ENCODE measurements at places on chromosomes 5 and 9.
A peak's percentile ranks its signal among the peaks of the same experiment; 100 is the strongest.

- DNase-seq: no peak
These were observed 50.4 kb upstream of the RGMB start for GRCh38 chr5:98723061-98723460.

DNA sequence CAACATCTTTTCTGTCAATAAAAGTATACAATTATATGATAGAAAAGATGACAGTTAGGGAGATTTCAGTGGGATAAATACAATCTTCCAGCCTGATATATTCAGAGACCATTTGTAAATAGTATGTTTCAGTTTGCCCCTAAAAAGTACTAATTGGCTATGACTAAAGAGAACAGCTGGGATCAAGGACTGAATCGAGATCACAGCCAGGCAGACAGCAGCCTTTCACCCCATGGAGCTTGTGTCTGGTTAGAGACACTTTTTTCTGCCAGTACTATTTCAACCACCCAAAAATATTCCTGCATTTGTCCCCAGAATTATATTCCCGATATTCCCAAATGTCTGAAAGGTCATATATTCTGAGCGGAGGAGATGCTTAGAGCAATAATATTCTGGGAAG lies 577.3 kb upstream of the TLE4 start:
- DNase-seq: no peak

DNA sequence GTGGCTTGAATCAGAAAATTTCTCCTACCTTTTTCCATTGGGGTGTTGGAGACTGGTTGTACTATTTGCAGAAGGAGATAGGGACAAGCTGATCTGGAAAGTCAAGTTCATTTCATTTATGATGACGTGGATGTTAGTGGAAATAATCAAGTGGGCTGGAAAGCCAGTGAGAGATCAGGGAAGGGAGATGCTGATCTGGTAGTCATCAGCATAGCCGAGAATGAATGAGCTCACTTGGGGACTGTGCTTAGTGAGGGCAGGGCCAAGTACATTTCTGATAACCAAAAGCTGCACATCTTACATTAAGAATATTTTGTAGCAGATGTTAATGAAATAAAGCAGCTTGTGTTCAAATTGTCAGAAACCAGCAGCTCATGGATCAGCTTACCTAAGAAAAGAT lies 12.1 kb downstream of the MAN2A1 start:
- DNase-seq: no peak

DNA sequence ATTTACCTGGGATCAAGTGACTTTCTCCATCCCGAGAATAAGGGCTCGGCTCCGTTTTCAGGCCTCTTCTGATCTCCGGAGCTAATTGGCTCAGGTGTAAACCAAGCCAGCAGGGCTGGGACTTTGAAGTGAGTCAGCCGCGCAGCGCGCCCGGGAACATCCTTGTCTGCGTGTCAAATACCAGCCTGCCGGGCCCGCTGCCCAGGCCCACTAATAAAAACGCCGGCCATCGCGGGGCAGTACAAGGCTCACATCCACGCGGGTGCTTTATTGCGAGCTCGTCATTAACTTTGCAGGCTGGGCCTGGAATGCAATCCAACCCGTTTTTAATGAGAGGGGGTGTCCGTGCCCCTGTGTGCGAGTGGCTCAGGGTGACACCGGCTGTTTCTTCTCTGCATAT lies 416.8 kb downstream of the IRX2 start:
- no peak for DNase-seq

DNA sequence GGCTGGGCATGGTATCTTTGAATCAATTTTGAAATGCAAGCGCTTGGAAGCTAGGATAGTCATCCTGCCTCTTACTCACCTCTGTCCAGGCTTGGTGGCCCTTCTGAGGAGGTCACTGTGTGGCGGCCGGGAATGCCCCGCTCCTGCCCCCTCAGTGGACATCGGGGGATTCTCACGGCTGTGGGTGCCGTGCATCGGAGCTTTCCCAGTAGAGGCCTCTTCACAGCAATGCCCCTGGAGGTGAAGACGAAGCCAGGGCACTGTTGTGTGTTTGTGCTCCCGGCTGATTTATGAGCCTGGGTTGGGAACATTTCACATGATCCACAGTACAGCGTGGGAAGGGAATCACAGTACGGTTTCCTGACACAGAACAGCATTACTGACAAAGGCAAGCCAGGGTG lies 147.5 kb downstream of the NXNL2 start:
- DNase-seq: no peak

DNA sequence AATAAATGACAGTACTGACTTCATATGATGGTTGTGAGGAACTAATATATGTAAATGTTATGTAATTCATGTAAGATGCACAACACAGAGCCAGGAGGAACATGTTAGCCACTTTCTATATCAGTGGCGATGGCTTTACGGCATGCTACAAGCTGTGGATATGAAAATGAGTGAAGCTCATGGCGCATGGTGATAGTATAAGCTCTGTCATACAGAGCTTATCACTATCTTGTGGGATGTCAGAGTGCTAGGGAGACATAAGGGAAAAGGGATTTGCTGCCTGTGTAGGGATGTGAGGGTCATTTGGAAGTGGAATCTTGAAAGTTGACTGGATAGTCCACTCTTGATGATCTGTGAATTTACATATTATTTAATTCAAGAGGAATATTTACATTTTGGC lies 13.6 kb downstream of the CPEB4 start:
- no peak for DNase-seq

- DNase-seq: peak; percentile 62
These were observed 500.0 kb downstream of the DIRAS2 start for GRCh38 chr9:90142580-90142979.

- no peak for DNase-seq
These were observed 46.9 kb upstream of the CTNNAL1 start for GRCh38 chr9:109060191-109060590.

DNA sequence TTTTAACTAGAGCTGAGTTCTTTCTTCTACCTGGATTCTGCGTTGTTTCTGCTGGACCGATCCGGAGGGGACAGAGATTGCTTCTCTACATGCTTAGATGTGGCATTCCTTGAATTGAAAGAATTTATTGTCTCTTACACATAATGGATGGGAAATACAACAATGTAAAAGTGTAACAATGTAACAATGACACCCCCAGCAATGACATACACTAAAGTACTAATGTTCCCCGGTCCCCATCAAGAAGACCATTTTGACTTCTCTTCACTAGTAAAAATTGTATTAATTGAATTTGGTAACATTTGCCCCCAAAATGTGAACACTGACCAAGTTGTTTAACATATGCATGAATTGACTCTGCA lies 760.2 kb downstream of the TAF11L14 start:
- no peak for DNase-seq

DNA sequence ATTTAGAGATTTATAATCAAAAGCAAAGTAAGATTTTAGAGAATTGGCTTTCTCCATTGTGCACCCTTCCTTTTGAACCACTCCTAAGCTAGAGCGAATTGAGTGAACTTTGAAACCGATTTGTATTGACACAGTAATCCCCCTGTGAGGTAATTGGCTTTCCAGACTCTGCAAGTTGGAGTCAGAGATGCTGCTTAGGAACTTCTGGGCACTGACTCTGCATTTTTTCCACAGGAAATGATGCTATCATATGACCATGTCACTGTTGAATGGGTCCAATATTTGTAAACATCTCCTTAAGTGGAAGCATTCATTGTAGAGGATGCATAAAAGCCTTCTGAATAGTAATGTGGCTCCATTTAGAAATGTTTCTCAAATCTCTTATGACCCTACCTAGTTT lies 394.4 kb upstream of the ZNF608 start:
- DNase-seq: no peak

DNA sequence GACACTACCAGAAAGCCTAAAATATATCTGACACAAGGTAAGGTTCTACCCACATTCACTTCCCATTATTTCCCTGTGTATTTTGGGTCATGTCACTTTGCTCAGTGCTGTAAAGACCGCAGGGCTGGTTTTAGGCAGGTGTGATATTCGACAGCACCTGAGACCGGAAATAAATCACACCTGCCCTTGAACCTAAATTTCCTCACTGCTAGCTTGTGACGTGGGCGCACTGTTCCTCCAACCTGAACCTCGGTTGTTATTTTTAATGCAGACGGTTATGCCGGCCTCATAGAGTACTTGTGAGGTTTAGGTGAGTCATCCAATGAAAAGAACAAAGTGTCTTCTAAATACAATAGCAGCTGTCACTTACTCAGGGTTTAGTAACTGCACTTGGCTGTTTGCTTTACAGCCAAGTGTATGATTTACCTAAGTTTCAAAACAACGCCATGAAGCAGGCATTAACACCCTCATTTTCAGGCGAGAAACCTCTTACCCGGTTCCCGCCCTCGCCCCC lies 20.7 kb upstream of the ZNF782 start:
- no peak for DNase-seq

DNA sequence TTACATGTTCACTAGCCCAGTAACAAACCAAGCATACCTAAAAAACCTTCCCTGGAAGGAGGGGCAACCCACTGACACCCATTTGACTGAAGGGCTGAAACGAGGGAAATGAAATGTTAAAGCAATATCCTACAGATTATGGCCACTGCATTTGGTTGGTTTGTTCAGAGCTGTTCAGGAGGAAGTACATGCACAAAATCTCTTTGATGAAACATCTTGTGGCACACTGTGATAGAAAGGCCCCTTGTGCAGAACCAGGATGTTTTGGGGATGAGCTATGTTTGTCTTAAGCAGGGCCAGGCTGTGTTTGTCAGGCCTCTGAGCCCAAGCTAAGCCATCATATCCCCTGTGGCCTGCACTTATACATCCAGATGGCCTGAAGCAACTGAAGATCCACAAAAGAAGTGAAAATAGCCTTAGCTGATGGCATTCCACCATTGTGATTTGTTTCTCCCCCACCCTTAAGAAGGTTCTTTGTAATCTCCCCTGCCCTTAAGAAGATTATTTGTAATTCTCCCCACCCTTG lies 467.3 kb upstream of the PIK3R1 start:
- DNase-seq: no peak

GRCh38 chr5:7329712-7330111 lies 66.2 kb upstream of the ADCY2 start:
- DNase-seq: no peak

GRCh38 chr9:101398930-101399642 lies 435 bp downstream of the ZNF189 start:
- no peak for DNase-seq

DNA sequence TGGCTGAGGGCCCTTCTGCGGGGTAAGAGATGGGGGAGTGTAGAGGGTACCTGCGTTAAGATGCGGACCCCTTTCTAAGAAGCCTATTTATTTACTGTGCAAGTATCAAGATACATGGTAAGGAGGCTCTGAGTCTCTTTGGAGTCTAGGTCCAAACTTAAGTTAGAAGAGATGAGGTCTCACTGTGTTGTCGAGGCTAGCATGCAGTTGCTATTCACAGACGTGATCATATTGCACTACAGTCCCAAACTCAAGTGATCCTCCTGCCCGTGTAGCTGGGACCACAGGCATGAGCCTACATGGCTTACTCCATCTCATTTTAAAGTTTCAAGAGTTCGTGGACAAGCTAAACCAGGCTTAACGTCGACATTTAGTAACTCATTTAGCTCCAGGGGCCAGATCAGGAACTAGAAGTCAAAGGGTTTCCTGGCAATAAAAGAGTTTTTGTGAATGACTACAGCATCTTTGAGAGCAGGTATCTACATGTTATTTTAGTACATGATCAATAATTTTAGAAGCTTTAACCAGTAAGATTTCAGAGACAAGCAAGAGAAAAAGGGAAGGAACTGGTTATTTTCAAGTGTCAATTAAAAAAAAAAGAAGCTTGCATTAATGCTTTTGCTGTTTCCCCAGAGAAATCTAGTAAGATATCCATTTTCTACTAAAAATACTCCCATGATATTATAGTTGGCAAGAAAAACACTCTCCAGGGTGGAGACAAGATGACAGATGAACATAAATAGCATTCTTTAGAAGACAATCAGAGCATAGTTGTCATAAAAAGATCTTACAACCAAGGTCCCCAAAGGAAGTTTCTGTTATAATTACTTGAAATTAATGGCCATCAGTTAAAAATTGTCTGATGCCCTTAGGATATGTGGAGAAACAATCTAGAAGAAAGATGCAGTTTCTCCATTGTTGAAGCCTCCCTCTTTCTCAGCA lies 141.3 kb downstream of the SCAMP1 start:
- no peak for DNase-seq
